NCI-H510A treated with DMSO at 0.1 percent for 48 hours (cell line): ENCODE measurements at places on chromosomes 1 and 21.

- peak; percentile 84 for DNase-seq
Measured at GRCh38 chr1:156804572-156805243, 11.9 kb downstream of the SH2D2A start.

- no peak for DNase-seq
Measured at GRCh38 chr21:28423521-28424190, 569.0 kb downstream of the LTN1 start.

- no peak for DNase-seq
Measured at GRCh38 chr1:230591678-230592077, 50.6 kb upstream of the COG2 start.

DNA sequence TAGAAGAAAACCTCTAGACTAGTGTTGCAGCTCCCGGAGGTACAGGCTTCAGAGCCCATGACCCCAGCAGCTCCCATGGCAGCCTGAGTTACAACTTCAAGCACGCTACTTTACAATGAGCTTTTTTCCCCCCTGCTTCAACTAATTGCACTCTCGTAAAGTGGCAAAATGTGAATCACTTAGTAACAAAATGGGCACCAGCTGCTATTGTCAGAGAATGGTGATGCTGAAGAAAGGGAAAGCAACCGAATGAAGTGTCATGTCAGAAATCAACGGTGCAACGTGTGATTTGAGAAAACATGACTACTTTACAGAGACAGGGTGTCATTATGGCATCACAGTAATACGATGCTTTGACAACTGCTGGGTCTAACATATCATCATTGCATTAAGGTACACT is 40.5 kb downstream of the ESRRG start:
- DNase-seq: no peak

GRCh38 chr21:37338671-37339551 is 27.7 kb upstream of the DYRK1A start:
- DNase-seq: no peak

GRCh38 chr1:106944721-106945120 is 111.8 kb upstream of the PRMT6 start:
- peak; percentile 23 for DNase-seq

- DNase-seq: no peak
Measured at GRCh38 chr1:207300970-207301369, 20.5 kb upstream of the CD55 start.

- DNase-seq: no peak
Measured at GRCh38 chr1:101957771-101958170, 39.0 kb downstream of the OLFM3 start.

- no peak for DNase-seq
Measured at GRCh38 chr1:197277166-197277565, 9.1 kb downstream of the CRB1 start.

DNA sequence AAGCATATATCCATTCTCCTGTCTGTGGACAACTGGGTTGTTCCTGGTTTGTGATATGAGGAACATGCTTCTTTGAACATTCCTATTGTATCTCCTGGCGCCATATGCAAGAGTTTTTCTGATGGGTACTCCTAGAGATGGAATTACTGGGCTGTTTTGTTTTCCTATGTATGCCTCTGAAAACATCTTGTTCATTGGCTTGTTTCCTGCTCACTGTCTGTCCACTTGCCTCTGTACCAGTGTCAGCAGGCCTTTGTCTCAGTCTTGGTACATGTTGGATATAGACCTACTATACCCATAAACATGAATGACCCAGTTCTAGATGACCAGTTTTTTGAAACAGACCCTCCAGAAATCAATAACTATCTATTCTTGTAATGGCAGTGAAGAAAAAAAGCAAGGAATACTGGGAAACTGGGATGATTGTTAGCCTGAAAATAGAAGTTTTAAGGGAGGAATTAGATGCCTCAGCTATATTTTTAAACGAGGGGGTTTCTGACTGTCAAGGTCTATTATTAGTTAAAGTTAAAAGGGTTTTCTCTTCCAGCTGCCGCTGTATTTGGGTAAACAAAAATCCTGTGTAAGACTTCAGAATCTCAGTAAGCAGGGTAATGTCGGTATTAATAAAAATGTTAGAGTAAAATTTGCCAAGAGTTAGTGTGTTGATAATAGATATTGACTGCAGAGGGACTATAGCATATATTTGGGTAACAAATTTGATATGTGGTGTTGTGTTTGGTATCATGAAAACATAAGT is 103.6 kb downstream of the RYR2 start:
- no peak for DNase-seq

DNA sequence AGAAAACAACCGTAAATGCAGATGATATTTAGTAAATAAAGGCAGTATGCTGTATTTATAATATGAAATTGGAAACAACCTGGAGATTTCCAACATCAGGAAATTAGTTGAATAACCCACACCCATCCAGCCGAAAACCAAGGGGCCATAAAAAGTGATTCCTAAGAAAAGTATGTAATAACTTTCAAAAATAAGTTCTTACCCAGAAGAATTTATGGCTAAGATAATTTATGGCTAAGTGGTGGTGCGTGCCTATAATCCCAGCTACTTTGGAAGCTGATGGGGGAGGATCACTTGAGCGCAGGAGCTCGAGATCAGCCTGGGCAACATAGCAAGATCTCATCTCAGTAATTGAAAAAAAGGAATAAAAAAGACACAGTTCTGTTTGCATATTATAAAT is 43.2 kb downstream of the TMCO4 start:
- DNase-seq: no peak

- no peak for DNase-seq
Measured at GRCh38 chr1:113854234-113854633, 17.3 kb downstream of the PTPN22 start.

DNA sequence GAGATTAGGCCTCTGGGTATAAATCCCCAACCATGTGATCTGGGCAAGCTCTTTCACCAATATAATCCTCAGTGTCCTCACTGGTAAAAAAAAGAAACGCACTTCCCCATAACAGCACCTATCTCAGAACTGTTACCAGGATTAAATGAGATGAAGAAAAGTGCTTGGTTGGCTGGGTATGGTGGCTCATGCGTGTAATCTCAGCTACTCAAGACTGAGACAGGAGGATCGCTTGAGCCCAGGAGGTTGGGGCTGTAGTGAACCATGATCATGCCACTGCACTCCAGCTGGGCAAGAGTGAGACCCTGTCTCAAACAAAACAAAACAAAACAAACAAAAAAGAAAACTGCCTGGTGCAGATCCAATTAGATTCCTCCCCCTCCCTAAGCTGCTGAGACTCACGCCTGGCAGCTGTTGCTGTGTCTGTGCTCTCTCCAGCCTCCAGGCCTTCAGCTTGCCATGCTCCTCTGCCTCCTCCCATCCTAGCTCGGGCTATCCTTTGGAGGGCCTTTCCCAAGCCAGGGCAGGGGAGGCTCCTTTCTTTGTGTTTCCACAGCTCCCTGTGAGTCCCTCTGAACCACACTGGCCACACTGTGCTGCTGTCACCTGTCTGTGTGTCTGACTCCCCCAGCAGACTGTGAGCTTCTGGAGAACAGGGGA is 19.0 kb downstream of the CYB5RL start:
- DNase-seq: no peak

DNA sequence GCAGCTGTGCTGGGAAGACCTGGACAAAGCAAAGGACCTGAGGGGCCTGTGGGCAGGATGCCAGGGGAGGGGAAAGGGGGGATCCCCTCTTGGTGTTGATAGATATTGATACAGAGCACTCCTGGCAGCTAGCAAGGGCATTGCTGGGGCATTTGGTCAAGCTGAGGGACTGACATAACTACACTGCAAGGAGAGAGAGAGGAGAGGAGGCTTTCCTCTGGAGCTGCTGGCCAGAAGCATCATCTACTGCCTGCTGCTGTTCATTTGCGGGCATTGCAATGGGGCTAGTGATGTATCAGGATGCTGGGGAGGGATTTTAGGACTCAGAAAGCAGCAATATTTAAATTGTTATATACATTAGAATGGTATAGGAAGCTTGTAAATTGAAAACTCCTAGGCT is 142.0 kb downstream of the ZNF648 start:
- no peak for DNase-seq

DNA sequence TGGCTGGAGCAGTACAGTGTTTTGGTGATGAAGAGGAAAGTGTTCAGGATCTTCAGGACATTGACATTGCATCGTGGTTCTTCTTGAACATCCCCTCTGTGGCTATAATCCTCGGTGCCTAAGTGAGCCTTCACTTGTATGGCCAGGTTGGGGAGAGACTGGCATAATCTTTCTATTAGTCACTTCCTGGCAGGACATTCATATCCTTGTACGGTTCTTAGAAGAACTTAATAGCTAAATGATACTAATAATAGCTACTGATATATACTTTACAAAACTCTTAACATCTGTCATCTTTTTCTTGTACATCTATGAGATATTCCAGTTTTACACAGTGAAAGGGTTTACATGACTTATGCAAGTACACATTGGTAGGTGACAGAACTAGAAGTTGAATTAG is 35.8 kb downstream of the CELF3 start:
- DNase-seq: no peak

GRCh38 chr1:4676253-4676652 is 21.8 kb downstream of the AJAP1 start:
- DNase-seq: no peak

DNA sequence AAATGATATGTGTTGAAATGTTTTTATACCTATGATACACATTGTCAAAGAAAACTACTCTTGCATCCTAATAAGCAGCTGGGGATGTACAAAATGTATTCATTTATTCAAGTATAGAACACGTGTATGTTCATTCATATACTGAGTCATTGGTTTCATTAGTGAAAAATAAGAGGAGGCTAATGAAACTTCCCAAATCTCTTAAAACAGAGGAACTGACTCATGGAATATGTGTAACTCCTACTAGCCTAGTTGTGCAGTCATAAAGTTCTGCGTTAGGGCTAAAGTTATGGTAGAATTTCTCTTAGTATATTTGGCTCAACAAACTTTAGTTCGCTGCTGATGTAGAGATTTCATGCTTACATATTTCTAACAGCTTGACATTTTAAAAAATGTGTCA is 441.6 kb downstream of the NCAM2 start:
- DNase-seq: no peak

DNA sequence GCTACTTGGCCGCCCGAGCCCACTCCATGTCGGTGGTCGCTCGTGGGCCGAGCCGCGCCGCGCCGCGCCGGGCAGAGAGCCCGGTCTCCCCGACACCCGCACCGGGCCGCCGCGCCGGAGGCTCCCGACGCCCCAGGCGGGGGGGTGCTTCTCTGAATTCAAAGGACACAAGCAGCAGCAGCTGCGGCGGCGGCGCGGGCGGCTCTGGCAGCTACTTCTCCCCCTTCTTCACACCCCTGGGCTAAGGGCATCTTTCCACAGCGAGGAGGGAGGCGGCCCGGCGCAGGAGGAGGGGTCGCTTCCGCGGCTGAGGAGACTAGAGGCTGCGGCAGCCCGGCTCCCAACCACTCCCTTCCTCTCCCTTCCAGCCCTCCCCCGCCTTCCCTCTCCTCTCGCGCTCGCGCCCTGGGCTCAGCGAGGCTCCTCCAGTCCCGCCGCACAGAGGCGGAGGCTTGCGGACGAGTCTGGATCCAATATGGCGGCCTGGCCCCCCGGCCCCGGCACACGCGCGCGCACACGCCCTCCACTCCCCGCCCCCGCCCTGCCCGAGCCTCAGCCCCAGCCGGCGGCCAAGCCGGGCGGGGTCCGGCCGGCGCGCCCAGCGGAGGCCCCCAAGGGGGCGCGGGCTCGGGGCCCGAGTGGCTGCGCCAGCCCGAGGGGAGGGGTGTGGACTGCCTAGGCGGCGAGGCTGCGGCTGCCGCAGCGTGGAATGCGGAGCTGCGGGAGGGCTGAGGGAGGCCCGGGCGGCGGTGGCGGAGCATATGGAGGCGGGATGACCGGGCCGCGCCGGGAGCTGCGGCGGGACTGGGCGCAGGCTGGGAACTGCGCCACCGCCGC is at the start of gene CDC42BPA:
Gene CDC42BPA (minus strand): TSS at position 477 of the 837 bp plus-strand sequence. CDS start 1,310 bp downstream, outside the sequence.
- DNase-seq: peak; percentile 83

- DNase-seq: no peak
Measured at GRCh38 chr1:244144053-244144452, 93.0 kb downstream of the ZBTB18 start.

DNA sequence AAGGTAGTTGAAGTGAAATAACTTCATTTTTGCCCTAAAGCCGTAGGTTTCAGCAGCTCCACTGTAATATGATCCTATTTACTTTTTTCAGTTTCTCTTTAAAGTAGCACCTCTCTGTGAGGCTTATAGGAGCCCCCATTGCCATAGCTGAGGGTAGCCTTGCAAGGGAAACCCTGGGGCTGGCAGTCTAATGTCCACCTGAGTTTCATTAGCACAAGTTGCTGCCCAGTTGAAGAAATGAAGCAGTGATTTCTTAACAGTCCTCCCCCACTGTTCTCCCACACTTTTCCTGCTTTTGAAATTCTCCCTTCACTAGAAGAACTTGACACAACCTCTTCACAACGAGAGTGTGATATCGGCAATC is 1.5 kb downstream of the HMCN1 start:
- no peak for DNase-seq

DNA sequence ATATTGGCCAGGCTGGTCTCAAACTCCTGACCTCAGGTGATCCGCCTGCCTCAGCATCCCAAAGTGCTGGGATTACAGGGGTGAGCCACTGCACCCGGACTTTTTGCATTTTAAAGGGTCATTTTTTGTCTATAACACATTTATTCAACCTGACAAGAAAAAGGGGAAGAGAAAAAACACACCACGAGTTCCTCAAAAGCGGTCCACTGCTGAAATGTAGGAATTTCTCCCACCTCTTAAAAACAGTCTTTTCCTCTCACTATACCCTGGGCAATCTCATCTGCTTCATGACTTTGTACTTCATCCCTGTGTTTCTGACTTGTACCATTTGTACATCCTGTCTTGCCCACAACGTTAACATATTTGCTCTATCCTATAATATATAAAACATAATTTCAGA is 413.3 kb upstream of the PTBP2 start:
- no peak for DNase-seq

DNA sequence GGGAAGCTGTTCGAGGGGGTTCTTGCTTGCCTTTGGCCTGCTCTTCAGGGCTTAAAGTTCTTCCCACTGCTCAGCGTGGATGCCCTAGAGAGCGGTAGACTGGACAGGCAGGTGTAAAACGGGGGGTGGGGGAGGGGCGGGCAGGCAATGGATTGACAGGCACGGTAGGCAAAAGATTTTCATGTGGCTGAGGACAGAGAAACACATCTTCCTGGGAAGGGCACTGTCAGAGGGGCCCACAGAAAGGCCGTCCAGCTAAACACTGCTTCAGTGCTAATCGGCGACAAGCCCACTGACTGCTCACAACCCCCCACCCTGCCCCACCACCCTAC is 412 bp downstream of the ABCA4 start:
- DNase-seq: peak; percentile 33

GRCh38 chr1:183241471-183241870 is 55.4 kb downstream of the LAMC2 start:
- no peak for DNase-seq

DNA sequence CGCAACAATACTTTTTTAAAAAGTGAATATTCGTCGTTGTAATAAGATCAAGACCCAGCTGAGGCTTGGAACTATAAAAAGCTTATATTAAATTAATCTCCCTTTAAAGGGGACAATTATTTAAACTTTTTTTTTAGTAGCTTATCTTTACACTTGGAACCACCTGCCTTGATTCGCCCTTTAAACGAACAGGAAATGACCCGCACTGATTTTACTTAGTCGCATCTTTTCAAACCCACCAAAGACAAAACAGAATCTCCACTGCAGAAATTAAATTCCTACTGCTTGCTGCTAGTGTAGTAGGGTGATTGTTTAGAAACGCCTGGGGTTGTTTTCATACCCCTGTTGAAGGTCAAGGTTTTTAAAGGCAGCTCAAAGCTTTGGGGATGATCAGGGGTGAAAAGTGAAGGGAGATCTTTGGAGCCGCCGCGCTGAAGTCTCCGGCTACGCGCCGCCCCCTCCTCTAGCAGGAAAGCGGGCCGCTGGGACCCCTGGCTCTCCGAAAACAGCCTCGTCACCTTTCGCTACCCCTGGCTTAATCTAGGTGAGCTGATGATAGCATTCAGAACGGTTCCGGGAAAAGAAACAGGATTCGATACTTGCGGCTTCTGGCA is 163.4 kb downstream of the RUNX1 start:
- DNase-seq: no peak
